ENCODE measurements at places on chromosomes 13 and 19. TPM values are rescaled to one million over a fixed set of nuclear protein-coding genes. Genes with fewer than 3 reads are reported as not detected.

NLRP7 gene
- not detected for total RNA-seq

CEACAM3 gene
- 0.68 TPM for total RNA-seq

KLC3 gene
- total RNA-seq = not detected

CD79A gene
- total RNA-seq = 0.51 TPM

SLC6A16 gene
- 2.8 TPM for total RNA-seq

ZNF285 gene
- total RNA-seq = 1.1 TPM

PPP1R13L gene
- 4.4 TPM for total RNA-seq

FXYD1 gene
- total RNA-seq = 41.1 TPM

GIPC1 gene
- 95.5 TPM for total RNA-seq

IFNL1 gene
- total RNA-seq = not detected

SLC25A41 gene
- not detected for total RNA-seq

SLAIN1 gene
- 0.88 TPM for total RNA-seq

SYT5 gene
- total RNA-seq = not detected

GTF2F2 gene
- total RNA-seq = 11.5 TPM

CEACAM16 gene
- not detected for total RNA-seq

GPR18 gene
- not detected for total RNA-seq

LIPE gene
- total RNA-seq = 1,407 TPM
